Heart right ventricle (tissue), 16 donors: ENCODE measurements at places on chromosomes 16 and 17. TPM values are rescaled to one million over a fixed set of nuclear protein-coding genes. Genes with fewer than 3 reads are reported as not detected.

- H3K4me3 ChIP-seq = no peak overlapping the region
- H3K27ac ChIP-seq = no peak overlapping the region
Measured at GRCh38 chr16:8999800-9000199, 36.1 kb upstream of the USP7 start.

DNA sequence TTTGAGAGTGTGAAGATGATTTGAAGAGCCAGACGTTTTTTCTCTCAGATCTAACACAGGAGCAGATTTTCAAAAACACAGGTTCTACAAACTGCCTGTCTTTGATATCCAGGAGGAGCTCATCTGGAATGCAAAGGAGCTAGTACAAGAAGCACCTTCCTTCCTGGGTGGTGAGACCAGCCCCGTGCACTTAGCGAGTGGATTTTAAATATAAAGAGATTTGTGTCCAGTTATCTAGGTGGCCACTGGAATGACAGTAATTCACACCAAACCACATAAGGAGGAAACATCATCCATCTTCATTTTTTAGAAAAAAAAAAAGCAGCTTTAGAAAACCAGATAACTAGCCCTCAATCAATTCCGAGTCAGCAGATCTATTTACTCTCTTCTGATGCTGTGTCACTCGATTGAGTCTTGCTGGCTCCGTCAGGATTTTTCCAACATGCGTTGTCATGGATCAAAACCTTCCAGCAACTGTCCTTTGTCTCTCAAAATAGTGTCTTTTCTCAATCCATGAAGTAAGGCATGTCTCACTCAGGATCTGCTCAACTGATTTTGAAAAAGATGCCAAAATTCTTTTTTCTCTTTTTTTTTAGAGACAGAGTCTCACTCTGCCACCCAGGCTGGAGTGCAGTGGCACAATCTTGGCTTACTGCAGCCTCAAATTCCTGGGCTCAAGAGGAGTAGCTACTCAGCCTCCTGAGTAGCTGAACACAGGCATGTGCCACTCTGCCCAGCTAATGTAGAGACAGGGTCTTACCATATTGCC, 451.2 kb upstream of the PSMD7 start:
- H3K4me3 ChIP-seq = no peak overlapping the region
- no peaks in the 10 kb centered on the region for H3K4me1 ChIP-seq
- no peaks in the 10 kb centered on the region for H3K36me3 ChIP-seq
- H3K27ac ChIP-seq = no peak overlapping the region

GPR142 gene
- total RNA-seq = not detected

GRCh38 chr17:71791311-71791710, 329.5 kb upstream of the SOX9 start:
- H3K36me3 ChIP-seq = no peaks in the 10 kb centered on the region
- no peaks in the 10 kb centered on the region for H3K4me1 ChIP-seq
- no peak overlapping the region for H3K27ac ChIP-seq
- DNase-seq = no peak

TEKT5 gene
- total RNA-seq = 0.69 TPM

- DNase-seq = no peak
- no peaks in the 10 kb centered on the region for H3K27me3 ChIP-seq
- H3K4me1 ChIP-seq = no peaks in the 10 kb centered on the region
- no peaks in the 10 kb centered on the region for H3K36me3 ChIP-seq
- H3K27ac ChIP-seq = no peak overlapping the region
Measured at GRCh38 chr16:83397601-83398291, 410.0 kb upstream of the HSBP1 start.

DNA sequence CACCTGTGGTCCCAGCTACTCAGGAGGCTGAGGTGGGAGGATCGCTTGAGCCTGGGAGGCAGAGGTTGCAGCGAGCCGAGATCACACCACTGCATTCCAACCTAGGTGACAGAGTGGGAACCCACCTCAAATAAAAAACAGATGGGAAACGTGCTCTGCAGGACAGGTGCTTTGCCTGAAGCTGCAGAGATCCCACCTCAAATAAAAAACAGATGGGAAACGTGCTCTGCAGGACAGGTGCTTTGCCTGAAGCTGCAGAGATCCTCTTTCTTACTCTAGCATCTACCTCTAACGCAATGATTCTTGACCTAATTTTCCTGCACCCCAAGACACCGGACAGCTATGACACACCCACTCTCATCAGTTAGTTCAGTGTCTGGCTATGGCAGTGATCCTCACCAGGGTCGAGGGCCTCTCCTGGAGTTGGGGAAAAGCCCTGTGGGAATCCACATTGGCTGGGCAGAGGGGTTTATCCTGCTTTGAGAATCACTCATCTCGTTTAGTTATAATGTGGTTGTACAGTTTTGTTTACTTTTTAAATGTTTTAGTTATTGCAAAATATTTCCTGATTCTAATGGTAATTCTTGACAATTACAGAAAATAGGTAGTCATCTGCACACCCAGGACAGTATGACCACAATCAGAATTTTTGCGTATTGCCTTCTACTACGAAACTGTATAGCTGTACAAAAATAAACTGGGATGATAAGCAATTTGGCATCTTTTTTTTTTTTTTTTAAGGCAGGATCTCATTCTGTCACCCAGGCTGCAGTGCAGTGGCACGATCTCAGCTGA, 11.4 kb downstream of the VPS53 start:
- no peak overlapping the region for H3K27ac ChIP-seq
- H3K27me3 ChIP-seq = no peaks in the 10 kb centered on the region
- DNase-seq = no peak
- H3K36me3 ChIP-seq = peaks cover 52% of the 10 kb centered on the region
- no peak overlapping the region for H3K4me3 ChIP-seq
- peaks cover 14% of the 10 kb centered on the region for H3K4me1 ChIP-seq

HASPIN gene
- total RNA-seq = 0.17 TPM

DNA sequence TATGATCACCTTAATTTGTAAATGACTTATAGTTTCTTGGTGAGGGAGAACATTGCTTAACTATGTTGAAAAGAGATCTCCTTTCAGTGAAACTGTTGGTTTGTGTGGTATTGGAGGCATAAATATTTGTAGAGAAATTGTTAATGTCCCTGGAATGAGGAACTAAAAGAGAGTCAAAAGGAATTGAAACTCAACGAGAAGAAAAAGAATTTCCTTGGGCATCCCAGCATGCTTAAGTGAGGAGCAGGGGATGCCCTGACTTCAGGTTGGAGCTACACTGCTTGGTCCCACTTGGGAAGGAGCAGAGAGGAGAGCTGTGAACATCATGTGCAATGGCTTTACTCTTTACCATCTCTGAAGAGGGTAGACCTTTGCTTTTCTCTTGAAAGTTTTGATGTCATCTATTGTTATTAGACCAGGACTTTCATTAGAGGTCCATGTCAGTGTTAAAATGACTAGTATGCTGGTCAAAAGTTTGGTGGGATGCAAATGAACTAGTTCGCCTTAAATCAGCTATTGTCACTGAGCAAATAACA, 21.7 kb downstream of the KRT23 start:
- no peaks in the 10 kb centered on the region for H3K4me1 ChIP-seq
- no peaks in the 10 kb centered on the region for H3K36me3 ChIP-seq
- no peak for DNase-seq

DNA sequence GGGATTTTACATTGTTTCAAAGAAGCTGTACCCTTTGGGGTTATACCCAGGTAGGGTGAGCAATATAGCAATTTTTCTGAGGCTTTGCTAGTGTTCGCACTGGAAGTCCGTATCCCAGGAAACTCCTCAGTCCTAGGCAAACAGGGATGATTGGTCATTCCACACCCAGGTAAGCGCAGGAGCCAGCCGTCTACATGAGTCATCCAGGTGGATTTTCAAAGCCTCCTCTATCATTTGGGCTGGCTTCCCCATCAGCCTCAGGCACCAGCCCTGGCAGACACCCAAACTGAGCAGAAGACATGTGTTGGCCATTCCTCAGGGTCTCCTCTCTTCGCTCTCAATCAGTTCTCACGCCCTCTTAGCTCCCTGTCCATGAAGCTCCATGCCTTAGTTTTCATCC, 135.6 kb downstream of the AIPL1 start:
- no peak for DNase-seq
- H3K4me1 ChIP-seq = no peaks in the 10 kb centered on the region
- H3K36me3 ChIP-seq = no peaks in the 10 kb centered on the region
- H3K27me3 ChIP-seq = peaks cover 3% of the 10 kb centered on the region
- no peak overlapping the region for H3K4me3 ChIP-seq
- H3K27ac ChIP-seq = no peak overlapping the region

DNA sequence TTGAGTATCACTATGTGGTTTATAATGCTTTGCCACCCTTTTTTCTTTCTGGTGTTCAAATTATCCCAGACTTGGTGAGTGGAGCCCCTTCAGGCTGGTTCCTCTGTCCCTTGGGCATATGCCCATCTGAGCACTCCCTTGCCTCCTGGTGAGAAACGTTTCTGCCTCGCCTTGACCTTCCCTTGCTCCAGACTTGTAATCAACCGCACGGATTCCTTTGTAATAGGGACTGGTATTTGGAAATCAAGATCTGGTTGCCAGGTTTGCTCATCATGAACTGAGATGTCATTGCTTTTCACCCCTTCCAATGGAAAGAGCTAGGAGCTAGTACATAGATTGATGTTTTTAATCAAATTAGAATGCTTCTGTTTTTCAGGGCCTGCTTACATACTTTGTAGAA, 43.7 kb downstream of the SEC14L1 start:
- peak overlapping the region; percentile 76 for H3K27ac ChIP-seq
- H3K4me3 ChIP-seq = no peak overlapping the region
- H3K4me1 ChIP-seq = peaks cover 94% of the 10 kb centered on the region
- H3K36me3 ChIP-seq = no peaks in the 10 kb centered on the region
- H3K27me3 ChIP-seq = no peaks in the 10 kb centered on the region

DNA sequence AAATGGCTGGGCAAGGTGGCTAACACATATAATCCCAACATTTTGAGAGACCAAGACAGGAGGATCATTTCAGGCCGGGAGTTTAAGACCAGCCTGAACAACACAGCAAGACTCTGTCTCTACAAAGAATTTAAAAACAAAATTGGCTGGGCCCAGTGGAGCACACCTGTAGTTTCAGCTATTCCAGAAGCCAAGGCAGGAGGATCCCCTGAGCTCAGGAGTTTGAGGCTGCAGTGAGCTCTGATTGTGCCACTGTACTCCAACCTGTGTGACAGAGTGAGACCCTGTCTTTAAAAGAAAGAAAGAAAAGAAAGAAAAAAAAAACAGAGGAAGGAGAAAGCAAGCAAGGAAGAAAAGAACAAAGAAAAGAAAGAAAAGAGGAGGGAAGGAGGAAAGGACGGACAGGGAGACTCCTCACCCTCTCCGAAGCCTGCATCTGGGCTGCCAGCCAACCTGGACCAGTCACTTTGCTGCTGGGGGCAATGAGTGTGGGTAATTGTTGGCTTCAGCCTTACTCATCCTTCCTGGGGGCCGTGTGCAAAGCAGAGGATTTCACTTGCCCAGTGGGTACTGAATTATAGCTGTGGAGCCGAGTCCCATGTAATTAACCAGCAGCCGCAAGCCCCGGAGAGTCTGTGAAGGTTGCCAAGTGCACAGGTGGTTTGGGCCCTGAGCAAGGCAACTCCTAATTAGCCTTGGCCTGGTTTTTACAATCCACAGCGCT, 6.7 kb upstream of the MT4 start:
- DNase-seq = no peak
- H3K4me3 ChIP-seq = no peak overlapping the region
- no peaks in the 10 kb centered on the region for H3K27me3 ChIP-seq
- H3K27ac ChIP-seq = no peak overlapping the region
- no peaks in the 10 kb centered on the region for H3K4me1 ChIP-seq
- H3K36me3 ChIP-seq = no peaks in the 10 kb centered on the region

DNA sequence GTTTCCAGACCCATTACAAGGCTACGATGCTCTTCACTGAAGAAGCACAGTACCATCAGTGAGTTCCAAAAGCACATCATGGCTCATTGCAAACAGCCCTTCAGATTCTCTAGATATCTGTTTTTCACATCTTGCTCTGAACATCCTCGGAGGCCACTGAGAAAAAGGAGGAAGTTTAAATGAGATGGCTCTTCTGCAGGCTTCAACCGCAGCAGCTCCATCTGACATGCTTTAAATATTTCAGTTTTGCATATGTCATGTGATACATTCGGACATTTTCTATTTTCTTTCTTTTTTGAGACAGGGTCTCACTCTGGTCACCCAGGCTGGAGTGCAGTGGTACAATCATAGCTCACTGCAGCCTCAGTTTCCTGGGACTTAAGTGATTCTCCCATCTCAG, 396.8 kb downstream of the NPIPA8 start:
- no peak overlapping the region for H3K27ac ChIP-seq
- H3K36me3 ChIP-seq = no peaks in the 10 kb centered on the region
- no peak for DNase-seq
- H3K27me3 ChIP-seq = peaks cover 8% of the 10 kb centered on the region
- no peaks in the 10 kb centered on the region for H3K4me1 ChIP-seq

TMEM92 gene
- not detected for total RNA-seq

- peak overlapping the region; percentile 47 for H3K4me3 ChIP-seq
- DNase-seq = peak; percentile 91
- H3K36me3 ChIP-seq = no peaks in the 10 kb centered on the region
Measured at GRCh38 chr17:49567871-49568694, 7.6 kb upstream of the NXPH3 start.

MSI2 gene
- total RNA-seq = 107 TPM

GRCh38 chr17:12429116-12429515, 236.6 kb upstream of the MYOCD start:
- no peak overlapping the region for H3K4me3 ChIP-seq
- DNase-seq = no peak
- H3K36me3 ChIP-seq = no peaks in the 10 kb centered on the region
- no peak overlapping the region for H3K27ac ChIP-seq

RPGRIP1L gene
- 1.8 TPM for total RNA-seq

DNA sequence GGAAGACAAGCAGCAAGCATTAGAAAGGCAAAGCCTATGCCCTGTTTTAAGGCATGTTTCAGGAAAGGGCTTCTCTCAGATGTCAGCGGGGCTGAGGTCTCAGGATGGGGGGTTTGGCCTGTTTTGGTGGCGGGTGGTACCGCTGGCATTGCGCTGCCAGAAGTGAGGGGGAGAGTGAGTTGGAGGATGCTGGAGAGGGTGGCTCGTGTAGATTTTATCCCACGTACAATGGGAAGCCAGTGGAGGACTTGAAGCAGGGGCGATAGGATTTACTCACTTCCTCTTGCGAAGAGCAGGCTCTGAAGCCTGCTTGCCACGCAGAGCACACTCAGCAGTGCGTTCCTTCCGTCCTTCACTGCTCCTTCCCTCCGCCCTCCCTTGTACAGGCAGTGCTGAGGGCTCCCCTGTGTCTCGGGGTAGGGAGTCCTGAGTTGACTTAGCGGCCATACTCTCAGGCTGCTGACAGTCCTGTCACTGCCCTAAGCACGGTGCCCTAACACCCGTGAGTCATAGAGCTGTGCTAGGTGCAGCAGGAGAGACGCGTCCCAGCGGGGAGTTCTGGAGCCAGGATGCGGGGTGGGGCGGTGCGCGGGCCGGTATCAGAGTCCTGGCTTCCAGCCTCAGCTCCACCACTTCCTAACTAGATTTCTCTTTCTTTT, 113.1 kb downstream of the SNX29 start:
- no peaks in the 10 kb centered on the region for H3K36me3 ChIP-seq
- no peaks in the 10 kb centered on the region for H3K27me3 ChIP-seq
- H3K4me3 ChIP-seq = peak overlapping the region; percentile 40
- H3K27ac ChIP-seq = peak overlapping the region; percentile 49
- peaks cover 26% of the 10 kb centered on the region for H3K4me1 ChIP-seq
